Stimulated activated CD4-positive, alpha-beta T cell treated with anti-CD3 and anti-CD28 coated beads, Interleukin-1b, Interleukin-23, amount 100 ng/mL, for 48 hours (primary cell): ENCODE measurements at places on chromosomes 4 and X.

DNA sequence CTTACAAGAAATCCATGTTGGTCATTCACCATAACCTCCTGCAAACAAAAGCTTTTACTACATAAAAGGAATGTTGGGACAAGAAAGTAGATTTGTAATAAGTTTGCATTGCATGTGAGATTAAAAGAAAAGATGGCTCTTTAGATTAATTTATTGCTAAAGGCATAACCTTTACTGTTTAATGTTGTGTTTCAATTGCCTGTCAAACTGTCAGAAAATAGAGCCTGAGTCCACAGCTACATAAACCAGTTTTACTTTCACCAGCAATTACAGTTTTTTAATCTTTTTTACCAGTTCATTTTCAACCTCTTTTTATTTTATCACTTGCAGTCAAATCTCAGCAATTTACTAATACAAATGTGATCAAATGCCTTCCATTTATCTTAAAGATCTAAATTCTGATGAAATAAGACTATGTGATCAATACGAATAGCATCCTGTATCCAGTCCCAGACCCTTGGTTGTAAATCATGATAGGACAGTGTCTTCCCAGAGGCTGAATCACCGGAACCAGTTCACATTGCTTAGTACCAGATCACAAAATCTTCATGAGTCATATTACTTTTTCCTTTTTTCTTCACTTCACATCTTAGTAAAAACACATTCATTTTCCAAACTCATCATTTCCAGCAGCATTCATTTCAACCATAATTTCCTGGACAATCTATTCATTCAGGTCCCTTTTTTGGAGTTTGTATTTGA lies 95.4 kb upstream of the FRG1 start:
- DNase-seq, result no peak

DNA sequence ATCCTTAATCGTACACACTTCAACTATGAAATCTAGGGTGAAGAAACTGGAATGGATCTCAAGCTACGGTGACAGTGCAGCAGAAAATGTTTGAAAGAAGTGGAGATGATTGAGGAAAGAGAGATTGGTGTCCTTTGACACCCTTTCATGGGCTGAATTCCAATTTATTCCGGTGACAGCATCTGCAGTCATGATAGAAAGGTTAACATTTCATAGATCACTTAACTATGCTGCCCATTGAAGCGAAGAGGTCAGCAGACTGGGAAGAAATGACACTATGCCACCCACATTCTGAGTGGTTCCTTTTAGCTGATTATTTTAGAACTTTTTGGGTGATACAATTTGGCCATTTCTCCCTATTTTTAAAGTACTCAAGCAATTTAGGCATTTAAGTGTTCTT lies 82.3 kb downstream of the DNAAF6 start:
- no peak for DNase-seq

GRCh38 chr4:40559585-40560465 lies 69.8 kb downstream of the RBM47 start:
- no peak for DNase-seq

DNA sequence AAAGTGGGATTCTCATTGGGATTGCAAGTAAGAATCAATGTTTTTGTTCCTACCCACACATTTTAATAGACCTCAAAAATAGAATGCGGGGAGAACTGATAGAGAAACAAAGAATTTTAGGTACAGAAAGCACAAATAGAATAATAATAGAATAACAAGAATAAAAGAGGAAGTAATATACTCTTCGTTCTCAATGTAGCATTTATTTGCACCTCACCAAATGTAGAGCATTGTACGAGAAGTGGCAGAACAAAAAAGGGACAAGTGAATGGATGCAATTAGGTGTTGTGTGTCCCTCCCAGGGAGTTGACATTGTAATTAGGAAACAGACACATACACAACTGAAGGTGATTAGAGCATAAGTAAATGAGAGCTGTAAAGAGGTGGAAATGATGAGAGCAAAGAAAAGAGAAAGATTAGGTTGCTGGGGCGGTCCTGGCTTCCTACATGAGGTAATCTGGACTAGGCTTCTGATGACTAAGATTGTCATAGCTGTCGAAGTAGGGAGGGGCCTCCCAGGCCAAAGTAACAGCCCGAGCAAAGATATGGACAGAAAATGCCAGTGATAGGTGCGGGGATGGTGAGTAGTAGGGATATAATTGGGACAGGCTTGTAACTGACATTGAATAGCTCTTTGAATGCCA lies 10.4 kb downstream of the RAB9A start:
- DNase-seq, result no peak

DNA sequence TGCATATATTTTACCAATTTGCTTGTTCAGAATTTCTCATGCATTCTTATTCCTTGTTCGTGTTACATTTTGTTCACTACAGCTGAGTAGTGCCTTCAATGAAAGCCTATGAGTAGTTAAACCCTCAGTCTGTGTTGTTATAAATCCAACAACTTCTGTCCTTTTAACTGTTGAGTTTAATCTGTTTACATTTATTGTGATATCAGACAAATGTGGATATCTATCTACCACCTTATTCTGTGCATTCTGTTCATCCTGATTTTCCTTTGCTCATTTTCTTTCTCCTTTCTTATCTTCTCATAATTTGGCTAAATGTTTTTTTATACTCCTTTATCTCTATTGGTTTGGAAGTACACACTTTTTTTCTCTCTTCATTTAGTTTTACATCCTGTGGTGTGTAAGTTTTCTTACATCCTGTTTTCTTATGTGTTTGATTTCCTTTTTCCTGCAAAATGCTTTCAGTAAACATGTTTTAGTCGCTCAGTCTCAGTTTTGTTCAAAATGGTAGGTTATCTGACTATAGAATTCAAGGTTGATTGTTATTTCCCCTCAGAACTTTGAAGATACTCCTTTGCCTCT lies 54.2 kb downstream of the CASP6 start:
- no peak for DNase-seq

DNA sequence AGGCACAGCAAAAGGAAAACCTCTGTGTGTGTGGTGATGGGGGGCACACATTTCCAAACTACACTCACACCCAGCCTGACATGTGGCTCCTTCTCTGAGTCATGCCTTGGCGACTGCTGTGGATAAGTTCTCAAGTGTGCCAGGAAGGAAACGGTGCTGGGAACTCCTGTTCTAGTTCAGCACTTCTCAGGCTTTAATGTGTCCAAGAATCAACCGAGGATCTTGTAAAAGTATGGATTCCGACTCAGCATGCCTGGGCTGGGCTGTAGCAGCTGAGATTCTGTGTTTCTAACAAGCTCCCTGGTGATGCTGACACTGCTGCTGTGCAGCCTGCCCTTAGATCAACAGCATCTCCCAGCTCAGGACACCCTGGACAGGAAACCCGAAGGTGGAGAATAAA lies 20.2 kb downstream of the CLNK start:
- DNase-seq, result no peak

- DNase-seq, result no peak
These were observed 93.3 kb downstream of the PRDM5 start for GRCh38 chr4:120829113-120829831.
